ENCODE measurements at places on chromosomes 7 and 10.

GRCh38 chr10:132714986-132715775 is 70.8 kb downstream of the NKX6-2 start:
- no peak for DNase-seq

DNA sequence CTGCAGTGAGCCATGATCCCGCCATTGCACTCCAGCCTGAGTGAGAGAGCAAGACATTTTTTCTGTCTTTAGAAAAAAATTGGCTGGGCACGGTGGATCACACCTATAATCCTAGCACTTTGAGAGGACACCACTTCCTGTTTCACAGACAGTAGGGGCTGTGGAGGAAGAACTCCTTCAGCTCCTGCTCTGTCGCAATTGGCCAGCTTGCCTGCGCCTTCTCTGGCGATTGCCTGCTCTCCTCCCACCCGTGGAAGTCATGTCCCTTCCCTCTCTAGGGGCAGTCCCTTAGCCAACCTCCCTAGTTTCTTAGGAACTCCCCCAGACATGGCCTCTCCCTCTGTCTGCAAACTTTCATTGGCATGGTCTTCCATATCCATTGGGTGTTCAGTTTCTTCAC is 8.7 kb downstream of the PDSS1 start:
- DNase-seq = no peak

GRCh38 chr10:113390896-113391295 is 162.0 kb upstream of the HABP2 start:
- DNase-seq = no peak

DNA sequence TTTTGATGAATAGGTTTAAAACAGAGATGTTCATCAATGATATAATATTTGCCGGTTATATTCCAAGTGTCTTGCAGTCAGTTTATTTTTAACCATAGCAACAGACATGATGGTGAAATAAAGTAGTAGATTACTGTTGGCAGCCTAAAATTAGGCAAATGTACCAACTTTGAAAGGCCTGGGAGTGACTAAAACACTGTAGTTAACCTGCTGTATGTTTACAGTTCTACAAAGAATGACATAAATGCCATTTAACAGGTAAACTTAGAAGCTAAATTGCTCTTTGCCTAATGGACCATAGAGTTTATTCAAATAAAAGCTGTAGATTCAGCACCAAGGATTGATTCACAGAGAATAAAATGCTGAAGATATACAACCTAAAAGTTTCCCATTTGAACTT is 64.1 kb downstream of the PHTF2 start:
- DNase-seq = no peak

- DNase-seq = no peak
Observed at GRCh38 chr7:117645481-117646165, 165.8 kb downstream of the CFTR start.

GRCh38 chr7:21253740-21254687 is 173.9 kb upstream of the SP4 start:
- DNase-seq = peak; percentile 95

GRCh38 chr10:9158675-9159074 is 1104.2 kb downstream of the GATA3 start:
- DNase-seq = no peak

DNA sequence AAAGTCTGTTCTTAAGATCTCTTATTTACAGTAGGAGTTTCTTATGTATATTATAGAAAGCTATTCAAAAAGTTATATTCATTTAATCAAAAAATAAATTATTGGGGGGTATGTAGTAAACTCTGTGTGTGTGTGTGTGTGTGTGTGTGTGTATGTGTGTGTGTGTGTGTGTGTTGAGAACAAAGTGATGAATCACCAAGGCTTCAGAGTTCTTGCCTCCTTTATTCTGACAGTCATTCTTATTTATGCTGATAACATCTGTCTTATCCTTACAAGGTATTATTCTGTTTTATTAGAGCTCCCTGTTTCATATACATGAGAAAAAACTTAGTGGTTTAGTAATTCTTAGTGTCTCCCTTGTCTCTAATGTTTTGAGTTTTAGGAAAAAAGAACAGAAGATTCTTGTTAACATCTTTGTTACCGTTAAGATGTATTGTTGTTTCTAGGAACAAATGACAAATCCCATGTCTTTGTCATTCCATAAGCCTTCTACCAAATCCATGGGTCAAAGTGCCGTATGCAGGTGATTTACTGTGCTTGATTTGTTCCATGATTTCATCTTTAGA is 424.0 kb downstream of the EXOC4 start:
- no peak for DNase-seq

- no peak for DNase-seq
Observed at GRCh38 chr7:131015657-131015958, 281.6 kb upstream of the KLF14 start.

GRCh38 chr7:42453931-42454361 is 216.9 kb upstream of the GLI3 start:
- no peak for DNase-seq

DNA sequence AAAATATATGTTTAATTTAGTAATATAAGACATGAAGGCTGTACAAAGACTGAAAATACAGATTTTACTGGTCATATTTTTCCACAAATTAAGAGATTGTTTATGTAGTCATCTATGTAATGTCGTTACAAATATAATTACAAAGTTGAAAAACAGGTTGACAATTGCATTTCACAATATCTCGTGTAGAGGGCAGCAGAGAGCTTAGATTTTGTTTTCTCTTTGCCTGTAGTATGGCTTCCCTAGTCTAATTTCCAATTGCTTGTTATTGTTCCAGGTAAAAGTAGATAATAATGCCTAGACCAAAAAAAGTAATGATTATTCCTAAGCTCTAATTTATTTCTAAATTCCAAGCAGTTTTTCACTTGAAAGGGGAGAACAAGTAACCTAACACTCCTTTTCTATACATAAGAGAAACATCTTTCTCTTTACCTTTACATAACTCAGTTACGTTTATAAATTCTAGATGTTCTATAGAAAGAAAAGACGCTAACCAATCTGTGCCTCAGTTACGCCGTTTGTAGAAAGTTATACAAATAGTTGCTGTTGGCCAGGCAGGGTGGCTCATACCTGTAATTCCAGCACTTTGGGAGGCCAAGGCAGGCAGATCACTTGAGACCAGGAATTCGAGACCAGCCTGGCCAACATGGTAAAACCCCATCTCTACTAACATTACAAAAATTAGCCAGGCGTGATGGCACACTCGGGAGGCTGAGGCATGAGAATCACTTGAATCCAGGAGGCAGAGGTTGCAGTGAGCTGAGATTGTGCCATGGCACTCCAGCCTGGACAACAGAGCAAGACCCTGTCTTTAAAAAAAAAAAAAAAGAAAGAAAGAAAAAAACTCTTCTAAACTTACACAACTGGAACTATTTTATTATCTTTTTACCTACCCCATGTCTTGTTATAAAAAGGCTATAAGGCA is 30.0 kb downstream of the NET1 start:
- DNase-seq = peak; percentile 12

- DNase-seq = no peak
Observed at GRCh38 chr7:27678617-27679260, 16.1 kb upstream of the HIBADH start.

All from NCI-H2227 treated with DMSO at 0.1 percent for 48 hours (cell line).